Astrocyte (in vitro differentiated cells and primary cell): ENCODE measurements at places on chromosomes 2 and 18. TPM values are rescaled to one million over a fixed set of nuclear protein-coding genes. Genes with fewer than 3 reads are reported as not detected.

DNA sequence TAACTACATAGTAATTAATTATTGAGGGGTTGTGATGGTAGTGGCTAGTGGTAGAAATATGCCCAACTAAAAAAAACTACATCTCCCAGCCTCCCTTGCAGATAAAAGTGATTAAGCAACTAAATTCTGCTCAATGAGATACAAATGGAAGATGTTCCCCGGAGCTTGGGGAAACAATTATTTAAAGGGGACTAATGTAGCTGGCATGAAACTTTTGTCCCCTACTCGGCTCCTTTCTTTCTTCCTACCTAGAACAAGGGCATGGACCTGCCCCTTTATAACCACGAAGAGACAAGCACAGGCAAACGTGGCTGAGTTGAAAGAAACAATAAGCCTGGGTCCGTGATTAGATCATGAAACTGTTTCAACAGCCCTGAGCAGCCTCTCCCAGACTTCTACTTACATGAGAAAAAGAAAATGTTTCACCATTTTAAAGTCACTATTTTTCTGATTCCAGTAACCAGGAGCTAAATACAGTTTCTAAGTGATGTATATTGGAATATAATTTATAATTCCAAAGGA lies 236.9 kb downstream of the SCG2 start:
- H3K27ac ChIP-seq = no peak overlapping the region
- no peaks in the 10 kb centered on the region for H3K36me3 ChIP-seq

DNA sequence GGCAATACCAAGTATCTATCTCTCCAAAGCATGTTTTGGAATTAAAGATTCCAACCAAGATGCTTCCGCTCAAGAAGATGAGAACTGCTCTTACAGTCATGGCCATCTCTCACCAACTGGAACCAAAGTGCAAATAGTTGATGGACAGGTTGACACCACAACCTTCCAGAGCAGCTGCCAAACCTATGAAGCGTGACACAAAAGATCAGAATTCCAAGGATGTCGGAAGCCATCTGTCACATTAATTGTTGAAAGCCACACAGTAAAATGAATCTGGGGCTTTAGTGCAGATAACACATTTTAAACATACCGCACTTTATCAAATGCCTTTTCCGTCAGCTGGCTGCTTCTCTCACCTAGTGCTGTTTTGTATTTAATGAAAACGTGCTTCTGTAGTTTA lies 195.7 kb downstream of the CDH20 start:
- H3K36me3 ChIP-seq = no peaks in the 10 kb centered on the region
- H3K4me1 ChIP-seq = peaks cover 2% of the 10 kb centered on the region
- no peak overlapping the region for H3K4me3 ChIP-seq
- DNase-seq = peak; percentile 20
- H3K27ac ChIP-seq = no peak overlapping the region

DNA sequence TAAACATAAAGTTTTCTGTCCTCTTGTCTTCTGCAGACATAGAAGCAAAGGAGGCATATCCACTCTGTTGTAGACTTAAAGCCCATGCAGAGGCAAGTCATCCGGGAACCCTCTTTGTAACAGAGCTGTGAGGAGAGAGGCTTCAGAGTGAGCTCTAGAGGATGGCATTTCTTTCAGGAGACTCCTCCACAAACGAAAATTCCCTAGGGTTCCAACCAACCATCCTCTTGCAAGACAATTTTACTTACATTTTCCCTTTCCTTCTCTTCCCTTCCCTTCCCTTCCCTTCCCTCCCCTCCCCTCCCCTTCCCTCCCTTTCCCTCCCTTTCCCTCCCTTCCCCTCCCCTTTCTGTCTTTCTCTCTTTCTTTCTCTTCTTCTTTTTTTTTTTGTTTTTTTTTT lies 446.3 kb upstream of the MAP2 start:
- H3K36me3 ChIP-seq = no peaks in the 10 kb centered on the region
- H3K4me3 ChIP-seq = no peak overlapping the region
- H3K27me3 ChIP-seq = no peaks in the 10 kb centered on the region
- H3K4me1 ChIP-seq = no peaks in the 10 kb centered on the region
- no peak for DNase-seq
- H3K27ac ChIP-seq = no peak overlapping the region

GRCh38 chr18:78983512-78983911 lies 3.9 kb downstream of the SALL3 start:
- peaks cover 11% of the 10 kb centered on the region for H3K4me1 ChIP-seq
- peaks cover 36% of the 10 kb centered on the region for H3K27me3 ChIP-seq
- no peaks in the 10 kb centered on the region for H3K36me3 ChIP-seq
- H3K4me3 ChIP-seq = no peak overlapping the region

DNA sequence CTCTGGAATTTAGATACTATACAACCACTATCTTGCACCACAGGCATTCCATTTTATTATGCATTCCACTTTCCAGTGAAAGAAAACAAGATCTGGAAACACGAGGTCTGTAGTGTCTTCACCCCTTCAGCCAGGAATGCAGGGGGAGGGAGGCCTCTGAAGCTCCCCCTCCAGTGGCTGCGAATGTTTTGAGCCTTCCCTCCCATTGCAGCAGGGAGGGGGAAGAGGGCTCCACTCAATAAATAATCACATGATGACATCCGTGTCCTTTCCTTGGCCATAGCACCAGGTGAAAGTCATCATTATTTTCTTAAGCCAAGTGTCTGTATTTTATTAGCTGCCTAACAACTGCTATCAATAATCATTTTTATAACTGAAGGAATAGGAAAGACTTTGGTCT lies 38.6 kb downstream of the ALPK2 start:
- H3K36me3 ChIP-seq = no peaks in the 10 kb centered on the region
- H3K27me3 ChIP-seq = no peaks in the 10 kb centered on the region
- DNase-seq = peak; percentile 93

- peaks cover under 1% of the 10 kb centered on the region for H3K4me1 ChIP-seq
- no peak overlapping the region for H3K27ac ChIP-seq
- no peaks in the 10 kb centered on the region for H3K27me3 ChIP-seq
- H3K4me3 ChIP-seq = no peak overlapping the region
- DNase-seq = no peak
These were observed 6.1 kb downstream of the STK11IP start for GRCh38 chr2:219603771-219604170.

DNA sequence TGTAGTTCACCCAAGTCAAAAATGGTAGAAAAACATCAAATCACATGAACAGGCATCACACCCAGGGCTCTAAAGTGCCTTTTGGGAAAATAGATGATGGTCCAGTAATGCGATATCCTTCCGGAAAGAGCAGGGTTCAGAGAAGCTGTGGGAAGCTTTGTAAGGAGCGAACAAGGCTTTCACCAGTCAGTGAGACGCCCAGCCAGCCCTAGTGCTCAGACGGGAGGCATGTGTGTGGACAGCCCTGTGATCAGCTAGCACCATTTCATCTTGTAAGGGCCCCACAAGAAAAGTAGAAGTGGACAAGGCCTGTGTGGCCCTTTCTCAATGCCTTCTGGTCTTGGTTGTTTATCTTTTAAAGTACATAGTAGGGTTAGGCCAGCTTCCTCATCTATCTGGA lies 76.1 kb downstream of the SMIM21 start:
- H3K4me1 ChIP-seq = no peaks in the 10 kb centered on the region
- H3K27me3 ChIP-seq = no peaks in the 10 kb centered on the region
- no peak overlapping the region for H3K27ac ChIP-seq
- no peaks in the 10 kb centered on the region for H3K36me3 ChIP-seq
- H3K4me3 ChIP-seq = no peak overlapping the region

DNA sequence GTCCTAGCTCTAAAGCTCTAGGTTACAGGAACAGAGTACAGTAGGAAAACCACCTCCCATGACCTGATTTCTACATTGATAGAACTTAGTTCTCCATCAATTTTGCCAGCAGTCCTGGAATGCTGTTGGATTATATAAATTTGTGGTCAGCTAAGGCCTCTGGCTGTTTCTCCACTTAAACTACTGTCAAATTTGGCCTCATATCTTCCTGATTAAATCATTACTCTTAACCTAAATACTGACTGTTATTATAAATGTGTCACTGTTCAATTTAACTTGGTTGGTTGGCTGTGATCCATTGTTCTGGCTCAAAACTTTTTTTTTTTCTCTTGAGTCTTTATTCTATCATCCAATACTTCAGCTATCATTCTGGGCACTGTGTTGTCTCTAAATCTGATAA lies 71.2 kb downstream of the TGFA start:
- H3K27me3 ChIP-seq = peaks cover 7% of the 10 kb centered on the region
- no peak overlapping the region for H3K27ac ChIP-seq
- no peak for DNase-seq
- no peaks in the 10 kb centered on the region for H3K36me3 ChIP-seq

DNA sequence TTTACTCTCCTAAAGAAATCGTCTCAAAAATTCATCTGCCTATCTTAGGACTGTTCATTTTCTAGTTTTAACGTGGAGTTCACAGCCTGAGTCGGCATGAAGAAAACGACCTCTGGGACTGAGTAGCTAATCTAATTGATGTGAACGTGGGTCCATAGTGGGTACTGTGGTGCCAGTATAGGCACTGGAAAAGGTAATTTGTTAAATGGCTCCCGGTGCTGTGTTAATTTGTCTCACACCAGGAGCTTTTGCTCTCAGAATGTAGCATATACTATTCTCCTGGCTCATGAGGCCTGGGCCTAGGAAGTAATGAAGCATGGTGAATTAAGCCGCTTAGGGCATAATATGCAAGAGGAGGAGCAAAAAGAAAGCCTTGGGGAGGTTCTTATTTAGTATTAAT lies 414.4 kb upstream of the NXPH2 start:
- no peaks in the 10 kb centered on the region for H3K36me3 ChIP-seq
- no peaks in the 10 kb centered on the region for H3K27me3 ChIP-seq
- H3K4me1 ChIP-seq = no peaks in the 10 kb centered on the region
- H3K4me3 ChIP-seq = no peak overlapping the region
- DNase-seq = no peak
- H3K27ac ChIP-seq = no peak overlapping the region

GRCh38 chr2:215487002-215487372 lies 51.1 kb upstream of the FN1 start:
- no peaks in the 10 kb centered on the region for H3K27me3 ChIP-seq
- no peaks in the 10 kb centered on the region for H3K36me3 ChIP-seq
- no peak overlapping the region for H3K27ac ChIP-seq
- no peaks in the 10 kb centered on the region for H3K4me1 ChIP-seq
- DNase-seq = no peak

DNA sequence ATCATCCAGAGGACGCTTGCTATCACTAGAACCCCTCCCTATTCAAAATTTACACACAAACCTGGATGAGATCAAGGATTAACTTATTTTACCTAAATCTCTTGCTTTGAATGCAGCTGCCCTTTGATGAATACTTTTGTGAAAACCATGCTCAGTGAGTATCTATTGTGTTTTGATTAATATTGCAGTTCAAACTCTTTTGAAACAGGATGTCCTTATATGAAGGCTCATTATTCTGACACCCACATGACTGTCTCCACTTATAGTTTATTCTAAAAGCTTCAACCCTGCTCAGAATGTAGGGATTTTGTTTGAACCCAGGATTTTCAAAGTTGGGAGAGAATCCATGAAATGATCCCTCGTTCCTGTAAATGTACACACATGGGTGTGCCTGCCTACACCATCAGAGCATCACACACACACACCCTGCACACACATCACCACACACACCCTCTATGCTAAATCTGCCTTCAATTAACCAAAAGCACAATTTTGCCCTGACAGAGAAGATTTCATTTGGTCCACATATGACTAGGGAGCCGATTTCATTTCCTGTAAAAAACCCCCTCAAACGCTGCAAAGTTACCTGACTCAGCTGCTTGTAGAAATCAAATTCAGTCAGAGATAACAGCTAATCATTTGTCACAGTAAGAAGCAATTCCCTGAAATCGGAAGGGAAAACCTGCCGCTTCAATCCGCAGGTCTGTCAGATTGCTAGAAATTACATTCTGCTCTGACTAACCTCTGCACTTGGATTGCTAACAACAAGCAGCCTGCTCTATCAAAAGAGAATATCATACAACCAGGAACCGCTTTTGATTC lies 65.2 kb downstream of the ZEB2 start:
- no peaks in the 10 kb centered on the region for H3K36me3 ChIP-seq
- H3K4me3 ChIP-seq = no peak overlapping the region
- no peak for DNase-seq
- peak overlapping the region; percentile 2 for H3K27ac ChIP-seq
- H3K27me3 ChIP-seq = no peaks in the 10 kb centered on the region

GRCh38 chr2:70115646-70116442 lies 28.6 kb downstream of the PCBP1 start:
- no peaks in the 10 kb centered on the region for H3K36me3 ChIP-seq
- H3K4me1 ChIP-seq = peaks cover 12% of the 10 kb centered on the region
- no peaks in the 10 kb centered on the region for H3K27me3 ChIP-seq
- no peak for DNase-seq
- H3K27ac ChIP-seq = no peak overlapping the region
- no peak overlapping the region for H3K4me3 ChIP-seq

- peak; percentile 73 for DNase-seq
- H3K36me3 ChIP-seq = no peaks in the 10 kb centered on the region
- H3K4me3 ChIP-seq = peak overlapping the region; percentile 41
- peak overlapping the region; percentile 58 for H3K27ac ChIP-seq
- peaks cover 24% of the 10 kb centered on the region for H3K4me1 ChIP-seq
These were observed 315.2 kb upstream of the ZEB2 start for GRCh38 chr2:144834998-144835633.

GRCh38 chr2:211994806-211995205 lies 543.8 kb downstream of the ERBB4 start:
- no peaks in the 10 kb centered on the region for H3K4me1 ChIP-seq
- DNase-seq = no peak
- no peaks in the 10 kb centered on the region for H3K27me3 ChIP-seq
- H3K27ac ChIP-seq = no peak overlapping the region

GRCh38 chr2:15271941-15272542 lies 289.1 kb downstream of the NBAS start:
- no peaks in the 10 kb centered on the region for H3K4me1 ChIP-seq
- DNase-seq = no peak
- no peak overlapping the region for H3K4me3 ChIP-seq
- no peak overlapping the region for H3K27ac ChIP-seq
- no peaks in the 10 kb centered on the region for H3K27me3 ChIP-seq
- H3K36me3 ChIP-seq = peaks cover 5% of the 10 kb centered on the region

DNA sequence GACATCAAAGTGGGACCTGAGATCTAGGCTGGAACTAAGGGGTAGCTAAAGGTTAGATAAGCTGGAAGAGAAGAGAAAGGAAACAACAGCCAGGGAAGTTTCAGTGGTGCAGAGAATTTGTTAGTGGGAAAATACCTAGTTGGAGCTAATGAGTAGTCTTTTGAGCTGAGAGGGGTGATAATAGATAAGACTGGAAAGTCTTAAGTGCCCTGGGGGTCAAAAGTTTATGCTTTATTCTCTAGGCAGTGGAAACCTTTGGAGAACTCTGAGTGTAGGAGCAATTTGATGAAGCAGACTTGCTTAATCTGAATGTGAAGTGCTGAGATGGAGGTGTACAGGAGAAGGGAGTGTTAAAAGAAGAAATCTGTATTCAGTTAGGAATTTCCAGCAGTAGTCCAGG lies 90.8 kb downstream of the CPS1 start:
- no peaks in the 10 kb centered on the region for H3K36me3 ChIP-seq
- no peak overlapping the region for H3K27ac ChIP-seq
- DNase-seq = no peak
- no peaks in the 10 kb centered on the region for H3K4me1 ChIP-seq

The NAT8 gene
- total RNA-seq = not detected in 2 replicates

The ACKR3 gene
- total RNA-seq = 72.7 and 88.3 TPM in 2 replicates

The LYG2 gene
- not detected in 2 replicates for total RNA-seq

The GPAT2 gene
- 0.27 TPM in 1 of 2 replicates, not detected in the other for total RNA-seq

The HNRNPLL gene
- 55.9 and 57.5 TPM in 2 replicates for total RNA-seq

The CHAC2 gene
- 3.1 and 3.6 TPM in 2 replicates for total RNA-seq

The WDCP gene
- 10.3 and 17.4 TPM in 2 replicates for total RNA-seq
